ENCODE measurements at places on chromosomes 4 and X.

DNA sequence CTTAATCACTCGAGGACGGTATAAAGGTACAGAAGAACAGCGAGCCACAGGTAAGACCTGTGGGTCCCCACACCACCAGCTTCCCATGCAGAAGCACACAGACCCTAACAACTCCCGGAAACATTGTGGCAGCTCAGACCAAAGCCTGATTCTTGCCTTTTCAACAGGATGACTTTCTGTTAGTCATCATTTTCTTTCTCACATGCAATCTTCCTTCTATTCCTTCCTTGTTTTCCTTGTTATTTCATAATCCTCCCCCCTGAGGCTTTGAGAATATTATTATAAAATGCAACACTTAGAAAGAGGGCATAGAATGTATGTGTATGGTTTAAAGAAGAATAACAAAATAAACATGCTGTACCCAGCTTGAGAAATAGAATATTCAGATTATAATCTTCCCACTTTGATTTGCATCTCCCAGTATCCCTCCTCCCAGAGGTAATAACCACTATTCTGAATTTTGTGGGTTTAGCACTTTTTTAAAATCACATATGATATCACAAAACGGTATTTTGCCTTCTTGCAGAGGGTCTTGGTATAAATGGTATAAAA lies 100.9 kb downstream of the FHDC1 start:
- no peak for DNase-seq

DNA sequence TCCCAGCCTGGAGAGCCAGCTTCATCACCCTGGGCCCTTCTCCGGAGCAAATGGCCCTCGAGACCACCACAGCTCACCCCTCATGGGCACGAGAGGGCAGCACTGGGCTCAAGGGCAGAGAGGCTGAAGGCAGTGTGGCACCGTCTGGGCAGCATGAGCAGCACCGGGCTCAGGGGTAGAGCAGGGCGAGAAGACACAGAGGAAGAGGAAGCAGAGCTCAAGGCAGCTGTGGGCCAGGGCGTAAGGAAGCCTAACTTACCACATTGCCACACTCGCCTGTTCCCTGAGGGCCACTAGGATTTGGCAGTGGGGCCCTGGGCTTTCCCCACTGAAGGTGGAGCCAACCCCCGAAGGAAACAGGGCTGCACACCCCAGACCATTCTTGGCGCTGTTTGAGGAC lies 15.5 kb downstream of the ZNF185 start:
- DNase-seq: no peak

- DNase-seq: no peak
These were observed 16.9 kb upstream of the TMEM271 start for GRCh38 chr4:592825-593520.

GRCh38 chrX:126376465-126376864 lies 176.1 kb downstream of the DCAF12L1 start:
- DNase-seq: no peak

DNA sequence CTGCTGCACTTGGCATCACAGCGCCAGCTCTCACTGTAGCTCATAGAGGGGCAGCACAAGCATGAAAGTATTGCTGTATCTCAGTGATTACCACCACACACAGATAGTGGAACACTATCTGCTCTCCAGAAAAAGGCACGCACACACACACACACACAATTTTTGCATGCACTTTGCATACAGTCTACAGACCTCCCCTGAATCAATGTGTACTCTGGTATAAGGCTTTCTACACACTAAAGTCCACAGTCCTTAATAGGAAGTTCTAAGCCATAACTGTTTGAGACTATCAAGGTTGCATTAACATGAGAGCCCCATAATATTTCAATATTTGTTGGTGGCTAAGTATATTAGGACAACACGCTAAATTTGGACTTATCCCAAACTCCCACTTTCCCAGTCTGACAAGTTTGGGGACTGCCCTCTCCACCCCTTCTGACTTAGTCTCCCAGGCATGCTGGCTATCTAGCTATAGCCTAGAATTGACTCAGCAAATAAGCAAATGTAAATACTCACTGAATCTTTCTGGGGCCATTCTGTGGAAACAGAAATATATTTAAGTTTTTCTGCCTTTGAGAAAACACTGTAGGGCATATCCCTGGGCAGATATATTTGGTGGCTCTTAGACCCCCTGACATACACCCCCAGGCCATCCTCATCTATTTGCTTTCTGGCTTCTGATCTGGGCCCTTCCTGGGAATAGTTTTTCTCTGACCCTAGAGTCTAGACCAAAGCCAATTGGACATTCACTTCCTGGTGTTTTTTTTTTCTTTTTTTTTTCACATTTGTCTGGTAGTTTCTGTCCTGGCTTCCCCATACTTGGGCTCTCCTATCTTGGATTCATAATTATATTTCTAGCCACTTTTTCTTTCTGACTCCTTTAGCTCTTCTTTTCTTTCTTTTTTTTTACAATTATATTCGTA lies 36.4 kb upstream of the CT47C1 start:
- DNase-seq: no peak

GRCh38 chr4:36081185-36081584 lies 163.1 kb downstream of the ARAP2 start:
- no peak for DNase-seq

DNA sequence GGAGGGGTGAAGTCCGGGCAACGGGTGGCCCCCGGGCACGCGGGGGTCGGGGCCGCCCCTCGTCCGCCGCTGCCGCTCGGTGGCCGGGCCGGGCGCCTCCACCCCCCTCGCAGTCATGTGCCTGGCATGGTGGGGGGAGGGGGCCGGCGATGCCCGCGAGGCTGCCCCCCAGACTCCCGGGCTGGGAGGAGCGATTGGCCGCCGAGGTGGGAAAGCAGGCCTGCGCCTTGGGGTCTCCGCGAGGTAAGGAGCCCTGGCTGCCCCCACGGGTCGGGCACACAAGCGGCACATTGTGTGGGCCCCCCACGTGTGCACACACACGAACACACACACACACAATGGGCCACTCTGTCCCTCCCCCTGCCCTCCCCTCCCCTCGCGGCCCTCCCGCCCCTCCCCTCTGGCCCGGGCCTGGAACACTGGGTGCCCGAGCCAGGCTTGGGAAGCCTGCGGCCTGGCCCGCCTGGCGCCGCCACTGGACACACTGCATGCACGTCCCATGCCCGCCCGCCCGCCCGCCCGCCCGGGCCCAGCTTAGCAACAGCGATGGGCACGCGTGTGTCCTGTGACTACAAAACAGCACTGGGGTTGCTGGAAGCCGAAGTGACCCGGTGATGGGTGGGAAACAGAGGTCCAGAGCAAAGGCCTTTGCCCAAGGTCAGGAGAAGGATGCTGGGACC lies 1.3 kb downstream of the SLC6A8 start:
- peak; percentile 43 for DNase-seq

DNA sequence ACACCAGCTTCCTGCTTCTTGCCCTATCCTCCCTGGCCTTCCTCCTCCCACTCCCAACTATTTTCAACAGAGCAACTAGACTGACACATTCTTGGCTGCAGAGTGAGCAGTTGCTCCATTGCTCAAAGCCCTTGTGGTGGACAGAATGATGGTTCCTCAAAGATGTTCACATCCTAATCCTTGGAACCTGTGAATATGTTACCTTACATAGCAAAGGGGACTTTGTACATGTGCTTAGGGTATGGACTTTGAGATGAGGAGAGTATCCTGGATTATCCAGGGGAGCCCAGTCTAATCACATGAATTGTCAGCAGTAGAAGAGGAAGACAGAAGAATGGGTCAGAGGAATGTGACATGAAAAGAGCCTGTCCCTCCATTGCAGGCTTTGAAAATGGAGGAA lies 24.9 kb upstream of the HOPX start:
- no peak for DNase-seq

GRCh38 chr4:124943938-124944337 lies 231.4 kb upstream of the ANKRD50 start:
- DNase-seq: no peak

GRCh38 chrX:124829930-124830329 lies 483.6 kb downstream of the SH2D1A start:
- no peak for DNase-seq

DNA sequence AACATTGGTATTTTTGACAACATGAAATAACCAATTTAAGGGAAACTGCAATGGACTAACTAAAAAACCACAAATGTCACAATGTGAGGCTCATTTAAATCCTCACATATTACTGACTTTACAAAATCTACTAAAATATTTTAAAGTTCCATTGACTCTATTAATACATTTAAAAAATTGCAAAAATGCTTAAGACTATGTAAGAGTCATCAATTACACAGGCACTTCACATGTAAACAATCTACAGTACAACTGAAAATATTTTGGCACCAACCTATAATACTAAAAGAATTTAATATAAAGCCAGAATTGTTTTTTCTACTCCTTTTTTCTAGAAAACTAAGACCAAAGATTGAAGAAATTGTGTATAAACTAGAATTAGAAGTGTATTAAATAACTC lies 76.8 kb upstream of the RBMXL3 start:
- DNase-seq: no peak

DNA sequence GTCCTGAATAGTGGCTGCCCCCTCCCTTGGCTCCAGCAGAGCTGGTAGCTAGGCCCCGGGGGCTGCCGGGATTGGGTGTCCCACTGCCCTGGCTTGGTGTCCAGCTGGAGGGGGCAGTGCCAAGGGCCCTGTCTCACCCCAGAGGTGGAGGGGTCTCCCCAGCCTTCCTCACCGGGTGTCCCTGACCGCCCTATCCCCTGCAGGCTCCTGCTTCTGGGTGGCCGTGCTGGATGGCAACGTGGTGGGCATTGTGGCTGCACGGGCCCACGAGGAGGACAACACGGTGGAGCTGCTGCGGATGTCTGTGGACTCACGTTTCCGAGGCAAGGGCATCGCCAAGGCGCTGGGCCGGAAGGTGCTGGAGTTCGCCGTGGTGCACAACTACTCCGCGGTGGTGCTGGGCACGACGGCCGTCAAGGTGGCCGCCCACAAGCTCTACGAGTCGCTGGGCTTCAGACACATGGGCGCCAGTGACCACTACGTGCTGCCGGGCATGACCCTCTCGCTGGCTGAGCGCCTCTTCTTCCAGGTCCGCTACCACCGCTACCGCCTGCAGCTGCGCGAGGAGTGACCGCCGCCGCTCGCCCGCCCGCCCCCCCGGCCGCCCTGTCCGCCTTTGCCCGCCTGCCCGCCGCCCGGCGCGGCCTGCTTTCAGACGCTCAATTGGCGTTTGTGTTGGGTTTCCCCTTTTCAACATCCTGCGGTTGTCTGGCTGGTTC lies 4.6 kb downstream of the NAT8L start:
- DNase-seq: no peak

DNA sequence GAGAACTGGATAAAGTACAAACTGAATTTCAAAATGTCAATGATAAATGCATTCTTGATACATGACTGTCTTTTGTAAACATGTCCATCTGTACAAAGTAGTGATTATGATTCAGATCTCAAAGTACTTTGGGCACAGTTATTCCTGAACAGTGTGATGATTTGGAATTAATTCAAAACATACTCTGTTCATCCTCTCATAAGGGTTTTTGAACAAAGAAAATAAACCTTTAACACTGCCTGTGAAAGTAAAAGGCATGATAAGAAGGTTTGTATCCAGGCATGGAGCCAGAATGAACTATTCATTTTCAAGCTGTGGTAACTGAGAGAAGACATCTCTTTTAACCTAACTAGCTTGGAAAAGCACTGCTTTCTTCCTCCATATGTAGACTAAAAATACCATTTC lies 883 bp upstream of the KLHL4 start:
- no peak for DNase-seq

- no peak for DNase-seq
These were observed 16.6 kb upstream of the DDIT4L start for GRCh38 chr4:100206850-100207249.

DNA sequence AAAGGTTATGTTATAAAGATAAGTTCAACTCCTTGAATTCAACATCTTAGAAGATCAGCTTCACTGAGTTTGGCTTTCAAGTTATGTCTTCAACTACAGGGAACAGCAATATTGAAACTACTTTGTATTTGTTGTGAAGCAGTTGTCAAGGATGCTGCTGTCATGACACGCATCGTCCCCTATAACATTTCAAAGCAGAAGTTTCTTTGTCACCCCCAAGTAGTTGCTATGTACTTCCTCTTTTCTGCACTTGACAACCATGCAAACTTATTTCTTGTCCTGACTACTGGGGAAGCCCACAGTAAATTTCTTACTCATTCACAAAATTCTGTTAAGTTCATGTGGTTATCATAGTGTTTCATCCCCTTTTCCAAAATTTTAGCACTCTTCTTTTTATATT lies 14.3 kb downstream of the ANTXR2 start:
- no peak for DNase-seq

DNA sequence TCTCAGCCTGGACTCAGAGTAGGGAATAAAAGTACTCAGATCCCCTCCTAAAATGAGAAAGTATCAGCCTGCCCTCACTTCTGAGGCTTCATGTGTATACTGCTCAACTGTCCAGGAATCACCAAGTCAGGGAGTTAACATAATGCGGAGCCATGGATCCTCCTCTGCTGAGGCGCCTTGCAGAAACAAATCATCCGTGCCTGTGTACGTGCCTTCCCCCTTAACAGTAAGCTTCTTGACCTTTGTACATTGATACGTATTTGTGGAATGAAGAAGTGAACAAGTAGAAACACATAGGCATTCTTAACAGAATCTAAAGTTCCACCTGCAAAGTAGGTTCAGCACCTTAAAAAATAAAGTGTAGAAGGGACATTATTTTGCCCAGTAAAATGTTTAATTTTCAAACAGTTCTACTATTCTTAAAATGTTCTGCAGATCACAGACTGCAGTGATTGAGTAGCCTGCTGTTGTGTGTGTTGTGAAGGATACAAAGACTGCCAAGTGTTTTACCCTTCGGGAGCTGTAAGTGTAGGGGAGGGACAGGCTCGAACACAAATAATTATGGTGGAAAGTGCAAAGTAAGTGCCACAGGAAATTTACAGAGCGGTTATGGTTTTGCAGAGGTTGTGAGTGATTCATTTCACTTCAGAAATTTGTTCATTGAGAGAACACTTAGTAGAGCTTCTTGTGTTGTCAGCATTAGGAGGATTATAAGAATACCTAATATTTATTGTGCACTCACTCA lies 61.9 kb downstream of the ARHGAP10 start:
- no peak for DNase-seq

GRCh38 chrX:123487669-123488068 lies 245.2 kb downstream of the THOC2 start:
- DNase-seq: no peak

GRCh38 chr4:119284876-119285780 lies 36.8 kb downstream of the FABP2 start:
- DNase-seq: no peak

GRCh38 chr4:74368596-74368995 lies 3.7 kb downstream of the EREG start:
- no peak for DNase-seq

- DNase-seq: peak; percentile 69
These were observed 795 bp upstream of the SH3KBP1 start for GRCh38 chrX:19887911-19888879.

GRCh38 chrX:50813843-50814661 lies at the start of gene SHROOM4:
TSS of gene SHROOM4 (minus strand) at chrX:50814194. CDS start at chrX:50814018, 176 bp downstream.
- no peak for DNase-seq

GRCh38 chr4:143225167-143225566 lies 40.5 kb downstream of the USP38 start:
- no peak for DNase-seq

- no peak for DNase-seq
These were observed 15.7 kb downstream of the MSX1 start for GRCh38 chr4:4875147-4875546.

- no peak for DNase-seq
These were observed 119.3 kb downstream of the AFF1 start for GRCh38 chr4:87053802-87054767.

Data from Peyer's patch (tissue), 4 donors.